NCI-H2081 treated with DMSO at 0.1 percent for 48 hours (cell line): ENCODE measurements at places on chromosomes 1 and 21.

DNA sequence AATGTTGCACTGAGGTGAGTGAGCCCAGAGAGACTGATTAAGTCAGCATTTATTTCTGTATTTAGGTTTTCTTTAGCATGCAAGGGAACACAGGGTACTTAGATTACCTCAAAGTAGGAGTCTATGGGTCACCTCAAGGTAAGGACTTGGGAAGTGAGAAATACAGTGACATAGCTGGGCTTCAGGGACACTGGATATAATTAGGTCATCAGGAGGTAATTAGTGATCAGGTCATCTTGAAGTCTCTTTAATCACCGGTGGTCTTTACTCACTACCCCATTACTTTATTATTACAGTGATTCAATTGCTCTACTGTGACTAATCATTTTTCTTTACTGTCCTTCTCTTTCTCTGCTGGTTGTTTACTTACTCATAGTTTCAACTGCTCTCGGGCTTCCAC is 59.9 kb upstream of the KCNK1 start:
- no peak for DNase-seq

GRCh38 chr21:46319186-46319585 is 4.5 kb downstream of the C21orf58 start:
- DNase-seq: no peak

DNA sequence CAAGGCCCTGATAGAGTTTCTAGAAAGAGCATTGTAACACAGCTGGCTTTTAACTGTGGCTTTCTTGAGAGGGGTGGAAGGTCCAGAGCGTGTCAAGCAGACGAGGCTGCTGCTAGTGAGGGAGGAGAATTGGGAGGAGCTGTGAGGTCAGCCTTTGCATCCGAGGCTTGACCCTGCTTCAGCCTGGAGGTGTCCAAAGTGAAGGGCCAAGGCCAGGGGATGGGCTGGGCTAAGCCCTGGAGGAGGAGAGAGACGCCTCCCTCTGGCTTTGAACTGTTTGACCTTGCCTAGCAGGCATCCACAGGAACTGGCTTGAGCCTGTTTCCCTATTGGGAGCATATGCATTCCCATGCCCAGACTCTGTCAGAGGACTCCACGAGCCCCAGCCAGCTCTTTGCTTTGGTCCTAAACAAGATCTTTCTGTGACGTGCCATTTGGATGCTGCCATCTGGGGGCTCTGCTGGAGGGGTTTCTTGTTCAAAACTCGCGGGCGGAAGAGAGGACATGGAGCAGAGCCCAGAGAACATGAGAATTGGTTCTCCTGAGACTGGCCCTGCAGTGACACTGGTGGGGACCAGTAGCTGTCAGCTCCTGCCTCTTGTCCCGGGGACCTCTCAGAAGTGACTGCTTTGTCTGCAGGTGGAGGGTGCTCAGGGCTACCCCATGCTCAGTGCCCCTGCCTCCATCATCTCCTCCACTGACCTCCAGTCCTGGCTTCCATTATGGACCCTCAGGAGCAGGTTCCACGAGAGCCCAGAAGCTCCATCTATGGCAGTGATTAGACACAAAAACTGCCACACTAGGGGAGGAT is 5.5 kb downstream of the ACTRT2 start:
- no peak for DNase-seq

DNA sequence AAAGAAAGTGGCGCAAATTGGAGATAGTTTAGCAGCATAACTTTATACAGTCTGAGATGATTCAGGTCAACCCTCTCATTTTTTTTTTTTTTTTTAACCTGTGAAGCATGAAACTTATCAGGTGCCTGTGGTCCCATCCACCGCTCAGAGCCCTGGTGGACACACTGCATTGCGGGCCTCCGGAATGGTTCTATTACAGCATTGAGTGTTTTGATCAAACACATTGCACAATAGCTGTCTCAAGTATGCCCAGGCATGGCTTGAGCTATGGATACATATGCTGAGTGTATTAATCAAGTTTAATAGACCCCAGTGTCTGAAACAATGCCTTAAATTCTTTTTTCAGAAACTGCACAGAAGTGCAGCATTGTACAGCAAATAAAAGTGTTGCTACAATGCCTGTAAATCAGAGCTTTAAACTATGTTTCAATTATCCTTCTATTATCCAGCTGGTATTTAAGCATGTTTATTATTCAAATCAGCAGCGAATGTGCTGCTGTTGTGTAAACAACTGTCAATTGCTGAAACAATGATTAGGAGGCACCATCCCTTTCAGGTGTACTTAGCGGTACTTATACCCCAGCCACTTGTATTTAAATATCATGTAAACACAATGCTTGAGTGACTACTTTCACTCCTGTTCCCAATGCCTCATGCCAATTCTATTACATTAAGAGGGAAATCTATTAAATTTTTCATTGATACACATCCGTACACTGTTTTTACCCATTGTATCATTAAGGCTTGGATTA is 456.6 kb downstream of the RPS6KC1 start:
- peak; percentile 29 for DNase-seq

- no peak for DNase-seq
These were observed 1.4 kb downstream of the KLHDC7A start for GRCh38 chr1:18481921-18482701.

GRCh38 chr1:57886376-57886775 is 462.5 kb upstream of the DAB1 start:
- DNase-seq: no peak

DNA sequence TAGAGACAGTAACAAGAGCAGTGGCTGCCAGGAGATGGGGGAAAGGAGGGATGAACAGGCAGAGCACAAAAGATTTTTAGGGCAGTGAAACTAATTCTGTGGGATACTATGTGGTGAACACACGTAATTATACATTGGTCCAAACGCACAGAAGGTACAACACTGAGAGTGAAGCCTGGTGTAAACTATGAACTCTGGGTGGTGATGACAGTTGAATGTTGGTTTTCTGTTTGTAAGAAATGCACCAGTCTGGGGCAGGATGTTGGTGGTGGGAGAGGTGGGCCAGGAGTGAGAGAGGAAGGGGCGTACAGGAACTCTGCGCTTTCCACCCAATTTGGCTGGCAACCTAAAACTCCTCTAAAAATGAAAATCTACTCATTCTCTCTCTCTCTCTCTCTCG is 50.2 kb upstream of the TIAM1 start:
- DNase-seq: no peak

DNA sequence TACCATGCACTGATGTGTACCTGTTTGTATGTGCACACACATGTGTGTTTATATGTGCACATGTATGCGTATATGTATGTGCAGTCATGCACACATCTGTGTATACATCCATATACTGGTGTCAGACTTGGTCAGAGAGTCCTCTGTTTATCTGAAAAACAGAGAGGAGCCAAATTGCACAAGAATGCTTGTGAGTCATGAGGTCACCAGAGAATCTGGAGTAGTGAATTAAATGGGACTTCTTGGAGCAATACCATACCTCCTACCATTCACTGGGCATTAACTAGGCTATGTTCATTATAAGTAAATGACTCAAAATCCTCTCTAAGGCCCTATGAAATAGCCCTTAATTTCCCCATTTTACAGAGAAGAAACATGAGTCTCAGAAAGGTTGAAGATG is 272.1 kb upstream of the C1orf87 start:
- DNase-seq: no peak

DNA sequence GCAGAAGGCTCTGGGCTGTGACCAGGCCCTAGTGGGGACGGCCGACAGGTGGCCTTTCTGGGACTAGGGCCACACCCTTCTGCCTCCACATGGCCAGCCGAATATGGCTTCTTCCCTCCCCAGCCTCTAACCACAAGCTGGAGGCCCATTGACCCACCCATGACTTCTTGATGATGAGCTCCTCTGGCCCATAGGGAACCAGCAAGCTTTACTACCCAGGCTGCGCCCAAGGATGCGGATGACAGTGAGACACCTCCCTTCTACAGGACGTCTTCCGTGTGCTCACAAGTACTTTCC is 41.0 kb downstream of the LDLRAD2 start:
- DNase-seq: no peak

GRCh38 chr1:207883104-207883651 is 27.7 kb downstream of the CD34 start:
- no peak for DNase-seq

DNA sequence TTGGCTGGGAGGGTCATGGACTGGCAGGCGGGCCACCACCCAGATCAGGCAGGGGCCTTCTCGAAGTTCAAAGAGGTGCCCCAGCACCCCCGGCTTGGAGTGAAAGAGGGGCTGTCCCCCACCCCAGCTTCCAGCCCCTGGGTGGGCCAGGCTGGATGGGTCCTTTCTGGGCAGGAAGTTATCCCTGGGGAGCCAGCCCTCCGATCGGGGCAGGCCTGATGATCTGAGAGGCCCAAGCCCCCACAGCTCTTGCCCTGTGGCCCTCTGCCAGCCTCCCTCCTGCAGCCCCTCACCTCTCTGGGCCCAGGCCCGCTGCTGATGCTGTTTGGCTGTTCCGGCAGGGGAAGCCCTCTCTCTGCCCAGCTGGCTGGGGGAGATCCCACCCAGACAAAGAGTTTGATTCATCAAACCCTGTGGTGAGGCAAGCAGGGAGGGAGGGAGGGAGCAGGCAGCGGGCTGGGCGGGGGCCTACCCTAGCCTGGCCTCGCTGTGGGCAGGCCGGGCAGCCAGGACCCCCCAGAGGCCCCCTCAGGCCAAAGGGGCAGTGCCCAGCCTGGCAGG is 2.5 kb downstream of the ARHGEF19 start:
- DNase-seq: no peak

DNA sequence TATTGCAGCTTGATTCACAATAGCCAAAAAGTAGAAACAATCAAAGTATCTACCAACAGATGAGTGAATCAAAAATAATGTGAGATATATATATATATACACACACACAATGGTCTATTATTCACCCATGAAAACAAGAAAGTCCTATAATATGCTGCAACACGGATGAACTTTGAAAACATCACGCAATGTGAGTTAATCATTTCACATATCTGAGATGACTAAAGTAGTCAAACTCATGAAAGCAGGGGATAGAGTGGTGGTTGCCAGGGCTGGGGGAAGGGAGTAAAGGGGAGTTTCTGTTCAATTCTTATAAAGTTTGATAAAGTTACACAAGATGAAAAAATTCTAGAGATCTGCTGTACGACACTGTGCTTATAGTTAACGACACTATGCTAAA is 1234.8 kb downstream of the MRPL39 start:
- DNase-seq: no peak

DNA sequence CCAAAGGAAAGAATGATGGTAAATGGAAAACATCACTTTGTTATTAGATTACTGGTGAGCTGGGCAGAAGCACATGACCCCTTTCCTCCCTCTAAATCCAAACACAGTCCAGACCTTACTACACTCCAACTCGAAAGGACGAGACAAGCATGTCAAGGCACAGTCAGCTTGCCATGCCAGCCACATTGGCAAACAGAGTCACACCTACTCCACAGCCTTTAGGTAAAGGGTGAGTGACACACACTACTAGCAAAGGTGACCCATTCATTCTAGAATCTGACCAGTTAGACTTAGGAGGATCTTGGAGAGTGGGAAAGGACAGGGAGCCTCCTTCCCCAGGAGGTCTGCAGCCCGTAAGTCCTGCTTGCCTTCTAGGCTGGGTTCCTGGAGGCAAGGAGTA is 3.0 kb downstream of the SLC44A3 start:
- no peak for DNase-seq

DNA sequence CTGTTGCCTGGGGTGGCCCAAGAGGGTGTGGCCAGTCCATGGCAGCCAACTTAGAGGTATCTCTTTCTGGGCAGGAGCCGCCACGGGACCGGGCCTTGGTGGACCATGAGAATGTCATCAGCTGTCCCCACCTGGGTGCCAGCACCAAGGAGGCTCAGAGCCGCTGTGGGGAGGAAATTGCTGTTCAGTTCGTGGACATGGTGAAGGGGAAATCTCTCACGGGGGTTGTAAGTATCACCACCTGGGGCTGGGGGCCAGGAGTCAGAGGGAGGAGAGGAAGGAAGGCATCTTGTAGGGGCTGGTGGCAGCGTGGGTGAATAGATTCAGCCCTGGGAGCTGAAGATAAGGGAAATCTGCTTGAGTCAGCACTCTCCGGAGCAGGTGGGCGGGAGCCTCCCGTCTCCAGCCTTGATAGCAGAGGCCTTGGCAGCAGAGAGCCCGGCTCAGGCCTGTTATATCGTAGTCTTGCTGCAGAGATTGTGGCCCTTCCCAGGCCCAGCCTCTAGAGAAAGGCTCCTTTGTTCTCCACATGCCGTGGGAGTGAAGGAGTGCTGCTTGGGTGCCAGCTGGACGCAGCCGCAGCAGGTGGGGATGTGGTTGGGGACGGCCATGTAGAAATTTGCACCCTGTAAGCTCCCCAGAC is 25.4 kb downstream of the PHGDH start:
- DNase-seq: no peak

DNA sequence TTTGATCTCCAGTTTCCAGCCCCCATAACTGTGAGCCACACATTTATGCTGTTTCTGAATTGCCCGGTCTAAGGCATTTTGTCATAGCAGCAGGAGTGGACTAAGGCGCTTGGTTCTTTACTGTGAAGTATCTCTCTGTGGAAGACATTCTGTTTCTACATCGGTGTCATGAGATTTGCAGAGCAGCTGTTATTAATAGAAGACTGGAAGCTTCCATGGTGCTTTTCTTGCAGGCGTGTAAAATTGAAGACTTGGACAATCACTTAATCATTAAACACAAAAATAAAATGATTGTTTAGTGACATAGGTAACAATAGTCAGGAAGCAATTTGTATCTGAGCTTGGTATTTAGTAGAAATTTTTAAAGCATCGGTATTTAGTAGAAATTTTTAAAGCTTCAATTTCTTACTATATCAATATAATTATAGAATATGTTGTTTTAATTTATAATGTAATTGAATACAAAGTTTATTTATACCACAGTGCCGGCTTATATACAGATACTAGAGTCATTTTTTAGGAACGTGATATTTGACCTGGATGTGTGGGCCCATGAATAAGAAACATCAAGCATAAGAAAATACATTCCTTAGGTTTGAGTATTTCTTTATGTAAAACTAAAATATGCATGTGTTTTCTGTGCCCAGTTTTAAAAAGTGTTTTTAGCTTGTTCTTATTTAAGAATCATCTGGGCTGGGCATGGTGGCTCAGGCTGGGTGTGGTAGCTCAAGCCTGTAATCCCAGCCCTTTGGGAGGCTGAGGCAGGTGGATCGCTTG is 60.6 kb upstream of the COL6A1 start:
- DNase-seq: no peak

DNA sequence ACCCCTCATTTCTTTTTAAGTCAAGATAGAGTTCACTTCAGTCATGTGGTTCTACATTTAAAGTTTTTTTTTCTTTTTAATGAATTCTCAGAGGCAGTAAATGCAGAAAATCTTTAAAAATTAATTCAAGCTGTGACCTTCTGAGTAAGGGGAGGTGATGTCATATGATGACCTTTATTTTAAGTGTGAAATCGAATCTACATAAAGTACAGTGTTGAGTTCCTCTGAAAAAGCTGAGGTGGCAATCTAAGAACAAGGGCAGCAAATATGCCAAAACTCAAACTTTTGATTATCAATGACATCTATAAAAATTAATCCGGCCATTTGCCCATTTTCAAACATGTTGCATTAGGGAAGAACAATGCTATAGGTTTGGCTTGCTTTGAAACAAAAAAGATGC is 173.5 kb downstream of the CDC7 start:
- no peak for DNase-seq

GRCh38 chr21:44994047-44994694 is 54.3 kb downstream of the SLX9 start:
- DNase-seq: no peak
